ENCODE measurements at places on chromosomes 6 and 20.
A peak's percentile ranks its signal among the peaks of the same experiment; 100 is the strongest.

DNA sequence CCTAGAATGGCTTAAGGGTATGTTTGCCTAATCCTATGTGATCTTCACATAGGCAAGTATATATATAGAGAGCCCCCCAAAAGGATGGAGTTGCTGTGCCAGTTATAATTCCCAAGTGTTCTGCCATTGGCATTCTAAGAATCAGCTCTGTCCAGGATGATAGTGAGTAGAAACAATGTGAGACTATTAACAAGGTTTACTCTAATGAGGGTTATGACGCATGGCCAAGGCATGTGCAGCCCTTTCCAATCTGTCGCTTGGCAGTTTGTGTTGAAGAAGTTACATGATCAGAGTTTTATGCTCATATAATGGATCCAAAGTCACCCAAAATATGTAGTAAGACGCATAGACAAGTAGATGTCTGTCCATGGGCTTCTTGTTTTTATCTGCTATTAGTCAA, 33.6 kb downstream of the VGLL2 start:
- no peak for DNase-seq

GRCh38 chr6:37261198-37261597, 3.3 kb upstream of the TMEM217 start:
- no peak for DNase-seq

DNA sequence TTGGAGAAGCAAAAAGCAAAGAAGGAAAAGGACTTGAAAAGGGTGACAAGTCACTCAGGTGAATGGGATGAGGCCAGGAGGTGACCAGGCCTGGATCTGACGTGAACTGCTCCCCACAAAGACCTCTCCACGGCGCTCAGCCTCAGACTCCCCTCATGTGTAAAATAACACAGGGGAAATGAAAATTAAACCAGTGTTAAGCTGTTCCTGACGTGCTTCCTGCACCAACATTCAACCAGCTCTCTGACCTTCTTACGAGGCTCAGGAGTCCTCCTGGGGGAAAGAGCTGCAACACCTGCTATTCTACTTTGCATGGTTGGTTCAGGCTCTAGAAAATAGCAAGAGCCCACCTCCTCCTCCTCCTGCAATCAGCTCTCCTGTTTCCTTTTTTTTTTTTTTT, 256.7 kb downstream of the ATXN1 start:
- no peak for DNase-seq

DNA sequence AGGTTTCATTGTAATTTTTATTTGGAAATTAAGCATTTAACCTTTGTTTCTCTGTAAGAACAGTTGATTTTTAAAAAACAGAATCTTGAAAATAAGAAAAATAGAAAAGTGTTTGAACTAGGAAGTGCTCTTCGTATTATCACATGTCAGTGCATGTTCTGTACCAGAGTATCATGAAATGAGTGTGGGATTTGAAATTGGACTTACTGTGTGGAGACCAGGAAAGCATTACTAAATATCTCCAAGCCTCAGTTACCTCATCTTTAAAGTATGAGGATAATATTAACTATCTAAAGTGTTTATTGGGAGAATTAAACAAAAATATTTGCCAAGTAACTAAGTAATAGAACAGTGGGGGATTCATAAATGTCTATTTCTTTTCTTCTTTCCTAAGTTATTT, 156.9 kb upstream of the FLRT3 start:
- DNase-seq = no peak

- DNase-seq = no peak
These were observed 97.0 kb downstream of the RREB1 start for GRCh38 chr6:7204726-7205125.

GRCh38 chr6:28789553-28790083, 134.2 kb downstream of the TRIM27 start:
- no peak for DNase-seq

DNA sequence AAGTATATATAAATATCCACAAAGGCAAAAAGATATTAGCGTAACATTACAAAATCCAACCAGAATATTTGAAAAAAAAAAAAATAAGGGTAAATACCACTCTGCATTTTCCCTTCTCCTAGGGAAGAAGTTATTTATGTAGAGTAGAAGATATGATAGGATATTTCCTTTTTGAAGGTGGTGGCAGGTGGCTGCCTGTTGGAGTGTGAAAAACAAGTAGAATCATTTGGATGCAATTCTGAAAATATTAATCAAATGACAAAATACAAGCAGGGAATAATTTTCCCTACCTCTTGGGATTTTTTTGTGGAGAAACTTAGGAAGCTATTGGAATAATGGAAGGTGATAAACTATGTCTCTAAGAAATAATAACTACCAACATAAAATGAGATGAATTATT, 62.5 kb upstream of the OGFRL1 start:
- no peak for DNase-seq

- no peak for DNase-seq
These were observed 31.6 kb downstream of the E2F3 start for GRCh38 chr6:20433321-20433720.

DNA sequence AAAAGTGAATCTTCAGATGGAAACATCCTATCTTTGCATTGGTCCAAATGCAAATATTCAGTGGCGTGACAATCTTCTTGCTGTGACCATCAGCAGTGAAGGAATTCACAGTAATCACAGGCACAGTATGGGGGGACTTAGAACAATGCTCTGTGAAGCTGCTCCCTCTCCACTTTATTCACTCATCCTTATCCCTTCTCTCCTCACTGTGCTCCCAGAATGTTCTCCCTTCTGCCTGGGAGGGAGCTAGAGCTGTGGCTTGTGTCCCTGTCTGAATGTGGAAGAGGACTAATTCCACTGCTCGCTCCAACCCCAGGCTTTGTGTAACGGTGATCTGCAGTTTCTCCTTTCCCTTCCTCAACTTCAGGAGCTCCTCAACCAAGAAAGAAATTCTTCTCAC, 243.7 kb downstream of the ALDH8A1 start:
- peak; percentile 40 for DNase-seq

Measured in hippocampal formation (tissue), 2 donors.